ENCODE measurements at places on chromosomes 16 and 17. TPM values are rescaled to one million over a fixed set of nuclear protein-coding genes. Genes with fewer than 3 reads are reported as not detected.

HSPB9 gene
- not detected for total RNA-seq

CRHR1 gene
- not detected for total RNA-seq

DNA sequence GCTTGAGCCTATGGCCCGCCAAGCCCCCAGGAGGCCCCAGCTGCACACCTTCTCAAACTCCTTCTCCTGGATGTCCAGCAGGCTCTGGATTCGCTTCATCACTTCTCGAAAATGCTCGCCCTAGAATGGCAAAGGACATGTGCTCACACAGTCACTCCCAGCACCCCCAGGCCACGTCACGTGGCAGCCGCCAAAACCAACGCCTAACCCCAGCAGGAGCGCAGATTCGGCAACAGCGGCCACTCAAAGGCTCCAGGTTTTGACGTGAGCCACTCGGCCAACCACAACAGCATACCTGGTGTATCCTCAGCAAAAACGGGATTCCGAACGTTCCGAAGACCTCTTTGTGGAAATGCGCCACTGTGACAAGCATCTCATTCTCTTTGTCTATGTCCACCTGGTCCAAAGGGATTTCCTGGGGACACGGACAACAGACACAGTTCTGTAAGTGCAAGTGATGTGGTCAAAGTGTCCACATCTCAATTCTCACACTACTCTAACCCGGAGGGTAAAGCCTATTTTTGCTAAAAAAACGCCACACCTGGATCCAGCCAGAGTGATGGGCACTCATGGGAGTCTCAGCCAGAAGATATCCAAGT, 12.7 kb downstream of the LITAFD start:
- DNase-seq: no peak

DNA sequence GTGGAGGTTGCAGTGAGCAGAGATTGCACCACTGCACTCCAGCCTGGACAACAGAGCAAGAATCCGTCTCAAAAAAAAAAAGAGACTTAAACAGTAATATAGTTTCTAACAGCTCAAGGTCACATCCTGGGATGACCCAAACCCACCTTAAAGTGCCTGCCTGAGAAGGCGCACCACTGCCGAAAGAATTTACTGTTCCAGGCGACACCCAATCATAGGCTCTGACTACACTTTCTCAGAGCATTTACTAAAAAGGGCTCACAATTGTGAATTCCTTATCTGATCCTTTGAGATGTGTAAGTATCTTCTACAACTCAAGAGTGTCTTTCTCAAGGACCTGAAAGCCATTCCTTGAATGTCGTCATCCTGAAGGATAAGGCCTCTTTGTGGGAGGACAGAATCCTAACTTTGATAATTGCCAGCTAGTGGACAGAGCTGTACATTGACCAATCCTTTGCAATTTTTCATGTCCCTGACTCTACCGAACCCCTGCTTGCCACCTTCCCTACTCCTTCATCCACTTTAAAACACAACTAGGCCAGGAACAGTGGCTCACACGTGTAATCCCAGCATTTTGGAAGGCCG, 2.6 kb upstream of the ST3GAL2 start:
- DNase-seq: no peak

JPT2 gene
- total RNA-seq: 45.9 TPM

SNX20 gene
- not detected for total RNA-seq

DNA sequence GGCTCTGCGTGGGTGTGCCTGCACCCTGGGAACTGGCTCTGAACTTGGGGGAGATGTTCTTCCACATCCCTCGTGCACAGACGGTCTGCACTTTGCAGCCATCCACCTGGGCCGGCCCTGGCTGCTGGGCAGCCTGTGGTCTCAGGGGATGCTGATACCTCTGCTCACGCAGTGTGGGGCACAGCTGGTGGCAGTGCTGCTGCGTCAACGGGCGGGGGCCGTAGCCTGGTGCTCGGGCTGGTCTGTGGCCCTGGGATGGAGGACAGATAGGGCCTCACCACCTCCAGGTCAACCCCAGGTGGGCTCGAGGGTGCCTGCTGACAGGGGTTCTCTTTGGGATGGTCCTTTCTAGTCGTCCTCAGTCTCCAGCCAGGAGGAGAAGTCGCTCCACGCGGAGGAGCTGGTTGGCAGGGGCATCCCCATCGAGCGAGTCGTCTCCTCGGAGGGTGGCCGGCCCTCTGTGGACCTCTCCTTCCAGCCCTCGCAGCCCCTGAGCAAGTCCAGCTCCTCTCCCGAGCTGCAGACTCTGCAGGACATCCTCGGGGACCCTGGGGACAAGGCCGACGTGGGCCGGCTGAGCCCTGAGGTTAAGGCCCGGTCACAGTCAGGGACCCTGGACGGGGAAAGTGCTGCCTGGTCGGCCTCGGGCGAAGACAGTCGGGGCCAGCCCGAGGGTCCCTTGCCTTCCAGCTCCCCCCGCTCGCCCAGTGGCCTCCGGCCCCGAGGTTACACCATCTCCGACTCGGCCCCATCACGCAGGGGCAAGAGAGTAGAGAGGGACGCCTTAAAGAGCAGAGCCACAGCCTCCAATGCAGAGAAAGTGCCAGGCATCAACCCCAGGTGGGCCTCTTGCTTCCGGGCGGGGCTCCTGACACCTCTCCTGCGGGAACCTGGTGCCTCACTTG, 36.3 kb downstream of the TSC2 start:
- no peak for DNase-seq

- no peak for DNase-seq
Measured at GRCh38 chr16:61460020-61460419, 576.2 kb downstream of the CDH8 start.

Data from fibroblast of the aortic adventitia (primary cell).